ENCODE measurements at places on chromosomes 16 and 17.

GRCh38 chr17:45696442-45696841 is 87.7 kb upstream of the CRHR1 start:
- DNase-seq, result no peak

DNA sequence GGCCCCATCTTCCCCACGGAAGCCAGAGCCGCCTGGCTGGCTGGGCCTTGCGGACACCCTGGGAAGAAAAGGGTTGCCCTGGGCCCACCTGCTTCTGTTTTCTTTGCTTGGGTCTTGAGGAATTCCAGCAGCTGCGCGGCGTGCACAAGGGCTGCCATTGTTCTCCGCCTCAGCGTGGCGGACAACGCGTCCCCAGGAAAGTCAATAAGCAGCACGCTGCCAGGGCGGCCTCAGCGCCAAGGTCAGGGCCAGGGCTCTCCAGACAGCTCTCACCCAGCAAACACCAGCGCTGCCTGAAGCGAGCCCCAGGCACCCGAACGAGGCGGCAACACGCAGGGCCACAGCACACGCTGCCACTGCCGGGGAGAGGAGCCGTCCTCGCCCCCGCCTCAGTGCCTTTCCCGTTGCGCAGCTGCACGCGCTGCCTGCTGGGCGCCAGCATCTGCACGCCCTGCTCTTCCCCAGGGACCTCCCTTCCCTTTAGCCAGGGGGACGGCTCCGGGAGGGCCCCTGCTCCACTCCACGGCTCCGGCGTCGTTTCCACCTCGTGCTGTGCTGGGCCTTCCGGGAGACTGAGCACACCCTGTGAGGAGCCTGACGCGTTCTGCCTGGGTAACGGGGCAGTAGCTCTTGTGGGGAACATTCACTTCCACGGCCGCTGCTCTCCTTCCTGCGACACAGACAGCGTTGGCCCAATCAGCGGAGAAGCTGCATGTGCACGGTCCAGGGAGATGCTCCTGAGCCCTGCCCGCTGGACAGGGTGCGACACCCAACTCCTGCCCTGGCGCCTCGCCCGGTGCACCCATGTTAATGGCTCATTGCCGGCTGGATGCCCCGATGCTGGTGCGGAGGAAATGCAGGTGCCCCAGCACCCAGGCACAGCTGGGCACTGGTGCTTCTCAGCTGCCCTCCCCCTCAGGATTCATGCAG is 57.8 kb downstream of the LMF1 start:
- DNase-seq, result no peak

GRCh38 chr17:4953451-4953961 is 2.6 kb downstream of the ENO3 start:
- no peak for DNase-seq

GRCh38 chr17:1989135-1989534 is 36.0 kb downstream of the RTN4RL1 start:
- no peak for DNase-seq
